Stimulated activated CD4-positive, alpha-beta T cell treated with anti-CD3 and anti-CD28 coated beads, Interleukin-1b, Interleukin-23, amount 100 ng/mL, for 1 hour (primary cell): ENCODE measurements at places on chromosomes 4 and X.

DNA sequence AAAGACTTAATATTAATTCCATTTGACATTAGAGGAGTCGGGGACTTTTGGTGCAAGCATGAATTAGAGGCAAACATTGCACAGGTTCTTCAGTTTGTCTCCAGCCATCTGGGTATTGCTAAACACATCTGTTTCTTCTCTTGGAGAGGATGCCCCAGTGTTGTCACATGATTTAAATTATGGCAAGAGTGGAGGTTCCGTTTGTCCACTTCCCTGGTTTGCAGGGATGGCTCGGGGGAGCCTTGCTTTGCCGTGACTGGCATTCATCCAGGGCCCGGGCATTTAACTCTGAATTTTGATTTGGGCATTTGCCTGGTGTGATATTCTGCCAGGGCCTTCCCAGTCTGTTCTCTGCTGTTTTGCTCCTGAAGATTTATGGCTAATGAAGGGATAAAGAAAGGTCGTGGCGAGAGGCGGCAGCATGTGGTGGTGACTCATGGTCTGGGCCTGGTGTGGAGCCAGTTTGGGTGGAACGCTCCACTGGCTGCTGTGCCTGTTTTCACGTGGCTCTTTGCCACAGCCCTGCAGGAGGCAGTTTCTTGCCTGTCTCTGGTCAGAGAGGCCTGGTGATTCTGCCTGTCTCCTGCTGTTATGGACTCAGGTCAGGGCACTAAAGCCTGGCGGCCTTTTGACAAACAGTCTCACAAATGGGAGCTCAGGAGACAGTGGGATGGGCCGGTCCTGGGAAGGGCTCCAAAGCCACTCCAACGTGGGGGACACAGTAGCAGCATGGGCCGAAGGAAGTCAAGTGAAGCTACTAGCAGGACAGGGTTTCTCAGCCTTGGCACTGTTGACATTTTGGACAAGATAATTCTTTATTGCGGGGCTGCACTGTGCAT lies 99.4 kb upstream of the PGRMC2 start:
- no peak for DNase-seq

- no peak for DNase-seq
Measured at GRCh38 chrX:153750127-153750774, 13.8 kb upstream of the PLXNB3 start.

DNA sequence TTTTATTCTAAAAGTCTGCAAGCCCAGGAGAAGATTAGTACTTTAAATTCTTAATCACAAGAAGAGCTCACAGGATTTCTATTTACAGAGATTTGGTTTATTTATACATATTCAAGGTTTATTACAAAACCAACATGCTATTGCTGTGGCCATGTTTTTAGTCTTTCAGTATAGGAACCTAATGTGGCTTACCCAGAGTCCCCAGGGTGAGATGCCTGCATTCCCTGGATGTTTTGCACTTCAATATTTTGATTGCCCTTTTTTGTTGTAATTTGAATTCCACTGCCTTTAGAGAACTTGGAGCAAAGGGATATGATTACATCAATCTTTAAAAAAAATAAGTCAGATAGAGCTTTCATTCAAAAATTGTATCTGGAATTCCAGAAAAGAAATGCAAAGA lies 146.0 kb upstream of the FRMPD4 start:
- DNase-seq = no peak

GRCh38 chr4:40719008-40719623 lies 30.6 kb upstream of the NSUN7 start:
- DNase-seq = no peak
